Skeletal muscle cell (primary cell): ENCODE measurements at places on chromosomes 2 and 18.

- DNase-seq: no peak
These were observed 95.7 kb downstream of the CMPK2 start for GRCh38 chr2:6770006-6770405.

DNA sequence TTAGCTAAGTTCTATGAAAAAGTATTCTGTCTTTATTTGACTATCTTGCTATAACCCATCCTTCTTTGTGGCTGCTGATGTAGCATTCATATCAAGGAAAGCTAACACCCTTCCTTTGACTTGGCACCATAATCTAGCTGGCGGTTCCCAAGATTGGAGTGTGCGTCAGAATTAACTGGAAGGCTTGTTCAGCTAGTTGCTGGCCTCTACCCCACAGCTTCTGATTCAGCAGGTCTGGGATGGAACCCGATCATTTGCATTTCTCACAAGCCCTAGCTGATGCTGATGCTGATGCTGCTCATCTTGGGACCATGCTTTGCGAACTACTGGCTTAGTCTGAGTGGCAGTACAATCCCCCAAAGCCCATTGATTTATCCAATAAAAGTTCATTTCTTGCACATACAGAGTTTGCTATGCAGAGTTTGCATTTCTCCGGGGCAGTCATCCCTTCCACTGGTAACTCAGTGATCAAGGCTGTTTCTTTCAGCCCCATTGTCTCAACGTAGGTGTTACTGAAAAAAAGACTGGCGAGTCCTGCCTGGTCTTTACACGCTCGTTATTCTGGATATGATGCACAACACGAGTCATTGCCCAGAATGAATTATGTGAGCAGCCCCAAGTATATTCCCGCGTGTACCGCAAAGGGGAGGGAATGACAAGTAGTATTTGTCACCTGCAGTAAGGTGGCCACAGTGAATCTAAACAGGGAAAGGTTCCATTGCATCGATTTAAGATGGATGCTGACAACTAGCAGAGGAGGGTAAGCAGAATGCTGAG, 96.5 kb downstream of the ZNF532 start:
- no peak for DNase-seq

GRCh38 chr2:51247252-51247805, 215.4 kb upstream of the NRXN1 start:
- DNase-seq: no peak

DNA sequence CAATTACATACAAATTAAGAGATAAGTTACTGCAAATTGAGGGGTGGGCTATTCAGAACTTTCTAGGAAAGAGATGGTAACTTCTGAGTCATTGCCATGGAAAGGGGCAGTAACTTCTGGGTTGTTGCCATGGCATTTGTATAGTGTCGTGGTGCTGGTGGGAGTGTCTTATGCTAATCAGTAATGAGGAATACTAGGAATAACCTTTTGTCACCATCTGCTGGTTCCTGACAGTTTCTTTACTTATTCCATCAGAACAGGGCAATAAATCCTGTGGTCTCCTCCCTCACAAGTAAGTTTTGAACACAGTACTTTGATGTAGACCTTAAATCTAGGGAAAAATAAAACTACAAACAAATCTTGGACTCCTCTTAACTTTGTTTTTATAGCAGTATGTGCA, 435.4 kb downstream of the BCL11A start:
- DNase-seq: no peak

DNA sequence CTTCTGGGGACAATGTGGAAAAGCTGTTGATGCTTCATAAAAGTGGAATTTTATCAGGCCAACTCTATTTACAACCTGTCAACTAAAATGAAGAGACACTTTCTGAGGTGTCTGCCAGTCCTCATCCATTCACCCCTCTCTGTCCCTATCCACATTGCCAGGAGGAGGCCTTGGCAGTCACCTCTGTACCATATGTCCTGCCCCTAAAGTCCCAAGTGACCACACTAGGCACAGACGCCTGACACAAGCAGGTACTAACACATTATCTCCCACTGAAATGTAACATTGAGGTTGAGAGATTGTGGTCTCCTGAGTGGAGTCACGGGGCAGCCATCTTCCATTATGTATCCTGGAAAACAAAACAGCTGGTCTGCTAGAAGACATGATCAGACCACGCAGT, 71.4 kb downstream of the OSBPL1A start:
- no peak for DNase-seq

GRCh38 chr18:33652635-33653034, 74.6 kb downstream of the ASXL3 start:
- DNase-seq: no peak

GRCh38 chr2:110713513-110714362, 18.6 kb upstream of the ACOXL start:
- DNase-seq: no peak

GRCh38 chr18:26459340-26459739, 89.0 kb downstream of the KCTD1 start:
- no peak for DNase-seq

GRCh38 chr2:44974064-44974715, 32.7 kb downstream of the SIX3 start:
- no peak for DNase-seq

- DNase-seq: no peak
These were observed 26.9 kb downstream of the DNAH7 start for GRCh38 chr2:196041786-196042185.

GRCh38 chr2:68696554-68696953, 38.1 kb upstream of the ARHGAP25 start:
- no peak for DNase-seq

- DNase-seq: no peak
These were observed 81.8 kb downstream of the RTP5 start for GRCh38 chr2:241951316-241951700.

GRCh38 chr2:117686699-117687098, 127.8 kb upstream of the DDX18 start:
- DNase-seq: no peak

GRCh38 chr2:58081000-58081399, 34.4 kb downstream of the VRK2 start:
- DNase-seq: no peak

GRCh38 chr2:213265679-213266078, 18.6 kb upstream of the SPAG16 start:
- no peak for DNase-seq

DNA sequence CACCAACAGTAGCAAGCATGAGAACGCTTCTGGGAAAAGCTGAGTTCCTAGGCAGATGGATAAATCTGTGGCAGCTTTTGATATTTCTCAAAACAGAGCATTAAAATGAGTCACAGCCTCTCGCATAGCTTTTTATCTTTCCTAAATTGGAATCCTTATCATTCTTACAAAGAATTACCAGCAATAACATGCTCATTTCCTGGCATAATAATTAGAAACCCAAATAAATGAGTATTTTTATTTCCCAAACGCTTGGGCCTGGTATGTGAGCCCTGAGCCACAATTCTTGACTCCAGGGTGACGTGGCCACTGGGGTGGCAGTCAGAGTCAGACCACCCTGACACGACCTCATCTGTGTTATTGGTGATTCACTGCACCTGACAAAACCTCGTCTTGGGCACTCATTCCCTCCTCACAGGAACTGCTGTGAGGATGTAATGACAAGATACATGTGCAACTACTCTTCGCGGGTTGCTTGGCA, 210.7 kb downstream of the ARL4C start:
- no peak for DNase-seq

DNA sequence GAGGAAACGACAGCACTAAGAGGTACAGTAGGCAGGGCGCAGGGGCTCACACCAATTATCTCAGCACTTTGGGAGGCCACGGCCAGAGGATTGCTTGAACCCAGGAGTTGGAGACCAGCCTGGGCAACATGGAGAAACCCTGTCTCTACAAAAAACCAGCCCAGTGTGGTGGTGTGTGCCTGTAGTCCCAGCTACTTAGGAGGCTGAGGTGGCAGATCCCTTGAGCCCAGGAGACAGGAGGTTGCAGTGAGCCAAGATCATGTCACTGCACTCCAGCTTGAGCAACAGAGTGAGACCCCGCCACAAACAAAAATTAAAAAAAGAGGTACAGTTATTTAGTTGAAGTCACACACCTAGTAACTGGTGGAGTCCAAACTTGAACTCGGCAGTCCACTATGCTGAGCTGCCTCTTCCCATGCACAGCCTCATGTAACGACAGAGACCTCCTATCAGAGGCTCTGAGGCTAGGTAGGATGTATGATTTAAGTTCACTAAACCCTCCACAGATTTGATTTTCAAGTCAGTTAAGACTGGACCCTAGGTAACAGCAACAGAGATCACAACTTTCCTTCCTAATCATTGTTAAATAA, 8.7 kb downstream of the STK17B start:
- DNase-seq: no peak

DNA sequence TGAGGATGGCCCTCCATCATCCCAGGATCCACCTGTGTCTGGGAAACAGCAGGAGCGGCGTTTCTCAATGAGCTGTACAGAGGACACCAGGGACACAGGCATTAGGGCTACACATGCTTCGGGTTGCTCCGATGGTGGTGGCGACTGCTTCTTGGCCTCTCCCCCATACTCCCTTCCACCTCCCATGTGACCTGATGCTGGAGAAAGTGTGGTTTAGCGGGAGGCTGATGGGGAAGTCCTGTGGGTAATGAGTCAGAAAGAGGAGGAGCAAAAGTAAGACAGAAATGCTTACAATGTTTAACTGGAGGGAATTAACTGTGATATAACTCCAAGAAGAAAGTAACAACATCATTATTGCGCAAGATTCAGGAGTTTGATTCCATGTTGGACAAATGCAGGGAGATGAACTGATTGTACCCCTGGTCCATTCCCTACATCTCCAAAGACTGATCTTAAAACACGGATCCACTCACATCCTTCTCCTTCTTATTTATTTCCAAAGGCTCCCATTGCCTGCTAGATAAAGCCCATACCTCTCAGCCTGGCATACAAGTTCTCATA, 186.6 kb downstream of the NRP2 start:
- peak; percentile 72 for DNase-seq

DNA sequence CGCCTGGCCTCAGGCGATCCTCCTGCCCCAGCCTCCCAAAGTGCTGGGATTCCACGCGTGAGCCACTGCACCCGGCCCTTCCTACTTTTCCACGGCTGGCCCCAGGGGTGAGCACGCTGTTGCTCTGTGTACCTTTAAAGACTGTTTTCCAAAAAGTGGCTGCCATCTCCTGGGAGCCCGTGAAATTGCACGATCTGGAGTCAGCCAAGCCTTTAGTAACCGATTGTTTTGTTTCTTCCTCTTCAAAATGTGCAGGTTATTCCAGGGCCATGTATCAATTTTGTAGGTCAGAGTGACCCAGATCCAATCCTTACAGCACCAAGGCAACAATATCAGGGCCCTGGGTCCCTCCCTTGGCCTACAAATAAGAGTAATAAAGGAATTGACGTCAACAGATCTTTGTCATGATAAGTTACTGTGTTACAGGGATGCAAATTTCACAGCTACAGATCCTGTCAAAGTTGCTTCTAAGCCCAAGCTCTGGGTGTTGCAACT, 135.6 kb upstream of the ZNF236 start:
- no peak for DNase-seq

DNA sequence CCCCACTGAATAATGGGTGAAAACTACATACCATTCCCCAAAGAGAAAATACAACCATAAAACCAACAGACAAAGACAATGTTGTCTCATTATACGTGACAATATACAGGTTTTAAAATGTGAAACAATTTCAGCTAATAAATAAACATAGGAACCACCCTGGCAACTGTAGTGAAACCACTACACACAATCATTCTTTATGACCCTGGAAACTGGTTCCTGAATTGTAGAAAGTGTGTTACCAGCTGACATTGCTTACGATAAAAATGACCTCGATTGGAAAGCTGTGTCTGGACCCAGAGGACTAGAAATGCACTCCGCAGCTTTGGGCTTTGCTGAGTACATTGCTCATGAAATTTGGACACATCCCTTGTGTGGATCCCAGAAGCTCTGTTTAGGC, 73.9 kb upstream of the LPIN2 start:
- DNase-seq: no peak
